ENCODE measurements at places on chromosomes 3 and 15. TPM values are rescaled to one million over a fixed set of nuclear protein-coding genes. Genes with fewer than 3 reads are reported as not detected.

GRCh38 chr3:69204315-69204957 lies 82.0 kb upstream of the LMOD3 start:
- H3K4me1 ChIP-seq = peaks cover 29% of the 10 kb centered on the region
- H3K27ac ChIP-seq = peak overlapping the region; percentile 68
- H3K27me3 ChIP-seq = no peaks in the 10 kb centered on the region
- DNase-seq = peak; percentile 55
- no peak overlapping the region for H3K4me3 ChIP-seq
- H3K36me3 ChIP-seq = no peaks in the 10 kb centered on the region

GRCh38 chr15:44034933-44035624 lies 160.0 kb downstream of the FRMD5 start:
- peaks cover 30% of the 10 kb centered on the region for H3K4me1 ChIP-seq
- no peaks in the 10 kb centered on the region for H3K27me3 ChIP-seq
- H3K27ac ChIP-seq = peak overlapping the region; percentile 52
- no peaks in the 10 kb centered on the region for H3K36me3 ChIP-seq
- peak; percentile 82 for DNase-seq

- H3K4me1 ChIP-seq = no peaks in the 10 kb centered on the region
- no peaks in the 10 kb centered on the region for H3K36me3 ChIP-seq
- H3K27ac ChIP-seq = no peak overlapping the region
- no peak overlapping the region for H3K4me3 ChIP-seq
Measured at GRCh38 chr3:30504939-30505338, 101.5 kb upstream of the TGFBR2 start.

DNA sequence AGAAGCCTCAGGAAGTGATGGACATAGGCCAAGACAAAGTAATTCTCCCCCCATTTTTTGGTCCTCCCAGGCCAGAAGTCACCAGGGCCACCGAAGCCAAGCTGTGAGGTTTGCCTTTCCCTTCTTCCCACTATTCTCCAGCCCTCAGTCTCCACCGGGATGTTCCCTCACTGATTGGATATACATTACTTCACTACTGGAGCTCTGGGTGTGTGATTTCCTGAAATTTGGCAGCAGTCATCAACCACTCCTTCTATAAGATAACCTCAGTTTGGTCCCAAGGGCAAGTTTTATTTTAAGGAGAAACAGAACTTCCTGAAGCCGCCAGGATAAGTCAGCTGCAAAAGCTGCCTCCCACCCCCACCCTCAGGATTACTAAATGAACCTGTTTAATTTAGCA lies 11.3 kb downstream of the SLCO2A1 start:
- no peak for DNase-seq
- no peak overlapping the region for H3K27ac ChIP-seq
- H3K4me3 ChIP-seq = no peak overlapping the region
- H3K36me3 ChIP-seq = no peaks in the 10 kb centered on the region
- no peaks in the 10 kb centered on the region for H3K27me3 ChIP-seq
- peaks cover 9% of the 10 kb centered on the region for H3K4me1 ChIP-seq

DNA sequence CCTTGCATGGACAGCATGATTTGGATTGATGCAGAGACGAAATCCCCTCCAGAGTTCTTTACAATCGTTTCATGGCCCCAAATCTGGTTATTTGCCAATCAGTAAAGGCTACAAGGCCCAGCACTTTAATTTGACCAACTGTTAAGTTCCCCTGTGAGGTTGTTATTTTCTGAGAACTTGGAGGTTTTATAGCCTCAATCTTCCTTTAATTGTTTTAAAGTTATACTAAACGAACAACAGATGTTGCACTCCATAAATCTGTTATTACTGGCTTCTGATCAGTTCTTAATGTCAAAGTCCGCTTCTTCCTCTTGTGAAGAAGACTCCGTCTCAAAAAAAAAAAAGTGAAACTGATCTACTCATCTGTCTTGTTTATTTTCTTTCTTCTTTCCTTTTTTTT lies 30.8 kb downstream of the LARP6 start:
- no peak overlapping the region for H3K4me3 ChIP-seq
- no peaks in the 10 kb centered on the region for H3K36me3 ChIP-seq
- no peaks in the 10 kb centered on the region for H3K27me3 ChIP-seq
- no peaks in the 10 kb centered on the region for H3K4me1 ChIP-seq

- no peaks in the 10 kb centered on the region for H3K27me3 ChIP-seq
- peak overlapping the region; percentile 14 for H3K27ac ChIP-seq
- H3K36me3 ChIP-seq = peaks cover 8% of the 10 kb centered on the region
- peak overlapping the region; percentile 94 for H3K4me3 ChIP-seq
- no peak for DNase-seq
Measured at GRCh38 chr3:179603321-179603720, 1.1 kb downstream of the MRPL47 start.

DNA sequence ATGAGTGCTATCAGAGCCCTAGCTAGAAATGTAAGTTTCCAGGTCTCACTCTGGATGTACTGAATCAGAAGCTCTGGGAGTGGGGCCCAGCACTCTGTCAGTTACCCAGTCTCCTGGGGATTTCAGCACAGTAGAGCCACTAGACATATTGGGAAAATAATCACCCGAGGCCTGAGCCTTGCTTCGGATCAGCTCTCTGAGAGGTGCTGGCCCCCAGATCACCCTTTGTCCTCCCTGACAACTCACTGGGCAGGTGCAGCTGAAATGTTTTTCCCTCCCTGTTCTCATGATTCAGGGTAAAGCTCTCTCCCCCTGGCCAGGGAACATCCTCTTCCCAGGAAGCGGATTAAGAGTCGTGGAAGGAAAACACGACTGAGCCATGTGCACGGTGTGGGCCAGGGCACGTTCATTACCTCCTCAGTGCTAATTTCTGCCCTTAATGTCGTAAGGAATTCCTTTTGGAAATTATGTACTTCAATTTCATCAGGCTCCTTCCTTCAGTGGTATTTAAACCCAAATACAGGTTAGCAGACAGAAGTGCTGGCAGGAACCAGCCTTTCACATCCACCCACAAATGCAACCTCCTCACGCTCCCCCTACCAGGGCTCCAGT lies 296.7 kb upstream of the LYSMD4 start:
- H3K4me1 ChIP-seq = no peaks in the 10 kb centered on the region
- no peaks in the 10 kb centered on the region for H3K27me3 ChIP-seq
- H3K27ac ChIP-seq = no peak overlapping the region
- DNase-seq = no peak
- H3K36me3 ChIP-seq = no peaks in the 10 kb centered on the region
- H3K4me3 ChIP-seq = no peak overlapping the region

DNA sequence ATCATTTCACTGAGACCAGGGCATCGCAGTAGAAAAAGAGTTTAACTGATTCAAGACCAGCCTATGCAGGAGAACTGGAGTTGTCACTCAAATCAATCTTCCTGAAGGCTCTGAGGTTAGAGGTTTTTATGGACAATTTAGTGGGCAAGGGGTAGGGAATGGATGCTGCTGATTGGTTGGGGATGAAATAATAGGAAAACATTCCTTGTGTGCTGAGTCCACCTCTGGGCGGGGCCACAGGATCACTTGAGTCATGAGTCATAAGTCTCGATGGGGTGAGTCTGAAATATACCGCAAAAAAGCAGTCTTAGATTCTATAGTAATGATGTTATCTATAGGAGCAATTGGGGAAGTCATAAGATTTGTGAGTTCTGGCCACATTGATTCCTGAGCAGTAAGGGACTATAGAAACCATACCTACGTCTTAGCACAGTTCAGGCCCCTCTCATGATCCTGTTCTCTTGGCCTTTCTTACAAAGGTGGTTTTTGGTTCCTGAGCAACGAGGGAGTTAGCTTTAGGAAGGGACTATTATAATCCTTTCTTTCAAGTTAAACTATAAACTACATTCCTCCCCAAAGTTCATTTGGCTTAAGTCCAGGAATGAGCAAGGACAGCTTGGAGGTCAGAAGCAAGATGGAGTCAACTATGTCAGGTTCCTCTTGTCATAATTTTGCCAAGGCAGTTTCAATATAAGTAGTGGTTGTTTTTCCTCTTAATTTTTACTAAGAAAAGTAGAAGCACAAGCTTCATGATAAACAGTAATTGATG lies 2.7 kb upstream of the OPA1 start:
- H3K4me1 ChIP-seq = peaks cover 18% of the 10 kb centered on the region
- H3K27ac ChIP-seq = no peak overlapping the region
- H3K4me3 ChIP-seq = no peak overlapping the region
- H3K36me3 ChIP-seq = no peaks in the 10 kb centered on the region

DNA sequence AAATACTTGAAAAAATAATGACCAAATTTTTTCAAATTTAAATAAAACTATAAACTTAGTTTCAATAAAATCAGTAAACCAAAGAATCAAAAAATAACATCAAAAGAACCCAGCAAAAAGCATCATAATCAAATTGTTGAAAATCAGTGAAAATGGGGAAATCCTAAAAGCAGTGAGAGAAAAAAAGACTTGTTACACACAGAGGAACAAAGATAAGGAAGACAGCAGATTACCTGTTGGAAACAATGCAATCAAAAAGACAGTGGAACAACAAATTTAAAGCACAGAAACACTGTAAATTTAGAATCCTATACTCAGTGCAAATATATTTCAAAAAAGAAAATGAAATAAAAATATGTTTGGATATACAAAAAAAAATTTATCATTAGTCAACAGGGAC lies 156.2 kb upstream of the LMCD1 start:
- no peaks in the 10 kb centered on the region for H3K36me3 ChIP-seq
- H3K27me3 ChIP-seq = no peaks in the 10 kb centered on the region
- no peak for DNase-seq

DNA sequence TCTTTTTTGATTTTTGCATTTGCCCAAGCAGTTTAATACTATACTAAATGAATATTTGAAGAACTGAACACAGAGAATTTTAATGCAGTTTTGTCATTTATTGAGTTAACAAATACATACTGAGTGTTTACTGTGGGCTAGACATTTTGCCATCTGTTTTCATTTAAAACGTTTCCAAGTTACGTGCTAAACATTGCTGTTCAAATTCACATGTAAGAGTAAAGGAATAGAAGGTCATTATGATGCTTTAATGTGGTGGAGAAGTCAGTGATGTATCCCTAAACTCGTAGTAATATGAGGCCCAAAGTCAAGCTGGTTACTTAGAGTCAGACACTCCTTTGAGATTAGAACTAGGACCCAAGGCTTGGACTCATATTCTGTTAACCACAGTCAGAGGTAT lies 49.4 kb downstream of the CRYBG3 start:
- no peaks in the 10 kb centered on the region for H3K36me3 ChIP-seq
- no peak overlapping the region for H3K27ac ChIP-seq
- DNase-seq = no peak
- no peak overlapping the region for H3K4me3 ChIP-seq

GRCh38 chr15:69225355-69226022 lies 65.1 kb downstream of the GLCE start:
- H3K4me1 ChIP-seq = peaks cover 2% of the 10 kb centered on the region
- no peaks in the 10 kb centered on the region for H3K27me3 ChIP-seq
- H3K27ac ChIP-seq = no peak overlapping the region
- peaks cover 2% of the 10 kb centered on the region for H3K36me3 ChIP-seq

DNA sequence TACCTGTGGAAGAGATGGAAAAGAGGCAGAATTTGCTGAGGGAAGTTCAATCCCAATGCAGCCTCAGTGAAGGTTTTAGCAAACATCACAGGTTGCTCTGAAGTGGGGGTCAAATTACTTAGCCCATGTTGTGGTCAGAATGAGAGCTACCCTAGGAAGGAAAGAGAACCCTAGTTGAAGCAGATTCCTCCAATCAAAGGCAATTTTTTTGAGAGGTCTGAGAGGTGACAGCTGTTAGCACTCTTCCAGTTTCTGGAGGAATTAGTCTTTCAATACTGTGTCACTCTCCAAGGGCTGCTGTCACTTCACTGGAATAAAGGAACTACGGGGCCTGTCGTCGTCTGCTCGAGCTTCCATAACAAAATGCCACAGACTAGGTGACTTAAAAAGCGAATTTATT lies 584.2 kb upstream of the DPPA4 start:
- DNase-seq = no peak
- no peak overlapping the region for H3K4me3 ChIP-seq
- no peaks in the 10 kb centered on the region for H3K36me3 ChIP-seq
- H3K27ac ChIP-seq = no peak overlapping the region

DNA sequence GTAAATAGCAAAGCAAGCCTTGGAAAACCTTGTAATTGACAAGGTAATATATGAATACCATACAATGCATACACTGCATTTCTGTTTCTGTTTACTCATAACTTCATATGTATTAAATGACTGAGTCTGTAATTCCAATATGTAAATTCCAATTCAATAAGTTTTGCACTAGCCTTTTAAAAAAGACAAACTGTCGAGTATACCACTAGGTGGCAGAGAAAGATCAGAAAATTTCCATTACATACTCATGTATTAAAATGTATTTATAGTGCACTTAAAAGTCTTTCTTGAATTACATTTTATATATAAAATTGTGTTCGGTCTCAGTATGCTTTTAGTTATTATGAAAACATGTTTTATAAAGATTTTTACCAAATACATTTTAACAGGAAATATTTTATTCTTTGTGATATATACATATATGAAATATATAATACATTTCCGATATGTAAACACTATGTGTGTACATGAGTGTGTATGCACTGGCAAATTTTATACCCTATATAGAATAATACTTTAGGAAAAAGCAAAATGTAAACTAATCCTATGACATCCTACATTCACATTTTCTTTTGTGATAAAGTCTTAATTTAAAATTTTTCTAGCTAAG lies 216.8 kb downstream of the VGLL3 start:
- DNase-seq = peak; percentile 12
- no peak overlapping the region for H3K27ac ChIP-seq
- H3K36me3 ChIP-seq = no peaks in the 10 kb centered on the region
- no peaks in the 10 kb centered on the region for H3K4me1 ChIP-seq

DNA sequence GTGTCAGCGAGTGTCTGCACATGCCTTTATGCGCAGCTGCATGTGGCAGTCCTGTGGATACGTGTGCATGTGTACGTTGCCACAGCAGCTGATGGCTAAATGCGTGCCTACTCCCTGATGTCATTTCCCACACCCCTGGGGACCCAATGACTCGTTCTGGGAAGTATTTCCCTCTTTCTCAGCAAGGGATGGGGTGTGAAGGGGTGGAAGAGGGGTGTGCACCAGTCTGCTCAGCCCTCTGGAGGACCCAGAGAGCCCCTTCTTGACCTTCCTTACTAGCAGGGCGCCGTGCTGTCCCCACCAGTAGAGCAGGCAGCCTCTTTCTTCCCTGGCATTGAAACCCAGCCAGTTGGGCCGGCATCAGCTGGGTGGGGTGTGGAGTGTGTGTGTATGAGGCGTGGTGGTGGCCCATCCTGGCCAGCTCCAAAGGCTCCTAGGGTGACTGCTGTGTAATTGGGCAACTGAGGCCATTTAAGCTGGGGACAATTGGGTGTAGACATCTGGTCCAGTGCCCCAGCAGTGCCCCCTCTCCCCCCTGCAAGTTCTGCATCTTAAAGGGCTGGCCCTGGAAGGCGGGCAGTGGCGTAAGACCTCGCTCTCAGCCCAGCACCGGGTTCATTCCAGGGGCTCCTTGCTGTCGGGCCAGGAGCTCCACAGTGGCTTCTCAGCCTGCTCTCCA lies 19.2 kb downstream of the SNX33 start:
- H3K27ac ChIP-seq = peak overlapping the region; percentile 50
- no peak overlapping the region for H3K4me3 ChIP-seq
- no peaks in the 10 kb centered on the region for H3K27me3 ChIP-seq
- H3K36me3 ChIP-seq = no peaks in the 10 kb centered on the region
- DNase-seq = peak; percentile 85
- H3K4me1 ChIP-seq = peaks cover 10% of the 10 kb centered on the region

PPP1R2 gene
- total RNA-seq = 37.3 TPM

ADCY5 gene
- total RNA-seq = not detected

AHSG gene
- total RNA-seq = not detected

PAK2 gene
- total RNA-seq = 98.9 TPM

REC114 gene
- total RNA-seq = not detected

SEMA3G gene
- total RNA-seq = 22.6 TPM

KLHL25 gene
- 5.2 TPM for total RNA-seq
